ENCODE measurements at places on chromosomes 4 and X. TPM values are rescaled to one million over a fixed set of nuclear protein-coding genes. Genes with fewer than 3 reads are reported as not detected.
A peak's percentile ranks its signal among the peaks of the same experiment; 100 is the strongest.

- no peak for DNase-seq
These were observed 738 bp upstream of the TSPAN5 start for GRCh38 chr4:98659106-98659592.

DNA sequence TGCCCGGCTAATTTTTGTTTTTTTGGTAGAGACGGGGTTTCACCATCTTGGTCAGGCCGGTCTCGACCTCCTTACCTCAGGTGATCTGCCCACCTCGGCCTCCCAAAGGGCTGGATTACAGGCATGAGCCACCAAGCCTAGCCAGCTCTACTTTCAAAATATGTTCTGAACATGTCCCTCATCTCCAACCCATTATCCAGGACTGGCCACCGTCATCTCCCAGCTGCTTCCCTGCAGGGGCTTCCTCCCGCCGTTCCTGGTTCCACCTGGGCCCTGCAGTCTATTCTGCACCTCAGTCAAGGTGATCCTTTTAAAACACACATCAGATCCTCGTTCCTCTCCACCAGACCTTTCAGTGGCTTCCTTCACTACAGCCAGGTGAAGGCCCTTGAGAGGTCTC lies 80.9 kb upstream of the NKX1-1 start:
- DNase-seq, result no peak

DNA sequence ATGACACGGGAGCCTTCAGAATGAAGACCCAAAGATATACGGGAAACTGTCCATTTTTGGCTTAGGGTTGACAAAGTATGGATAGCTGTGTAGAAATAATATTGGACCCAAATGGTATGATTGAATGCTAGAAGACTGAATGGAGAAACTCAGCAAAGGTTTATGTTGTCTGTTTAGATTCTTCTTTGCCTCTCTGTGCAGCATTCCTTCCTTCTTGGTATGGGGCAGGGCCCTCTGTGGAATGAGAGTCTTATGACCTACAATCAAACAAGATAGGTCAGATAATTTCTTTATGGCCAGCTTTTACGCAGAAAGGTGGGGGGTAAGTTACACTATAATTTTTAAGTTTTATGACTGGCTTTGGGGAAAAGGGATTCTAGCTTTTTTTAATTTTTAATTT lies 124.3 kb downstream of the PCDH10 start:
- no peak for DNase-seq

DNA sequence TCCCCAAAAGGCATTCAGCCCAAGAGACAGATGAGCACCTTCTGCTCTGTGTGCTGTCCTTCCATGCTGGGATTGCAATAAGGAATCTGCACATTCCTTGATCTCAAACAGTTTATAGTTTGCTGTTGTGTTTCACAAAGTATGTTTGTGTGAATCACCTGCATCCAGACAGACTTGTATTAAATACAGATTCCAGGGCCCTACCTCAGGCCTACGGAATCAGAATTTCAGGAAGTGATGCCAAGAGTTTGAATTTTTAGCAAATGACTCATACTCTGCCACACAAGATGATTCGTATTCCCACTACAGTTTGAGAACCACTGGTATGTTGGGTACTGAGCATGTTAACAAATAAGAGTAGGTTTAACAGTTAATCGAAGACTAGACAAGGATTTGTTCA lies 7.0 kb downstream of the VAMP7 start:
- no peak for DNase-seq

DNA sequence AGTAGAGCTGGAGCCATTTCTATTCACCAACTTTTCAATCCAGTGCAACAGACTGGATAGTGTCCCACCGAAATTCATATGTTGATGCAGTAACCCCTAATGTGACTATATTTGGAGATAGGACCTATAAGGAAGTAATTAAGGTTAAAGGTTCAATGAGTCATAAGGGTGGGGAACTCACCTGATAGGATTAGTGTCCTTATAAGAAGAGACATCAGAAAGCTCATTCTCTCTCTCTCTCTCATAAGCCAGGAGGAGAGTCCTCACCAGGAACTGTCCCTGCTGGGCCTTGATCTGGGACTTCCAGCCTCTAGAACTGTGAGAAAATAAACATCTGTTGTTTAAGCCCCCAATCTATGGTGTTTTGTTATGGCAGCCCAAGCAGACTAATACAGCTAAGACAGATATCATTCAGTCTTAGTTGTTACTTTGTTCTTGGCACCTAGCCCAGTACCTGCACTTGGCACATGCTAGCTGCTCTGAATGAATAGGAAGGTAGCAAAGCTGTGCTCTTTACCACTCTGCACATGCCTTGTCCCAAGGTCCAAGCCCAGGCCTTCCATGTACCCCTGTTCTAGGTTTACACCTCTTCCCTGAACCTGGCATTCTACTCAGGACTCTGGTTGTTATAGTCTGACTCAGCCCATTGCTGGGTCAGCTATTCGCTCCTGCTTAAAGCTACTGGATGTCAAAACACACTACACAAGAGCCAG lies 19.2 kb upstream of the BRS3 start:
- no peak for DNase-seq

DNA sequence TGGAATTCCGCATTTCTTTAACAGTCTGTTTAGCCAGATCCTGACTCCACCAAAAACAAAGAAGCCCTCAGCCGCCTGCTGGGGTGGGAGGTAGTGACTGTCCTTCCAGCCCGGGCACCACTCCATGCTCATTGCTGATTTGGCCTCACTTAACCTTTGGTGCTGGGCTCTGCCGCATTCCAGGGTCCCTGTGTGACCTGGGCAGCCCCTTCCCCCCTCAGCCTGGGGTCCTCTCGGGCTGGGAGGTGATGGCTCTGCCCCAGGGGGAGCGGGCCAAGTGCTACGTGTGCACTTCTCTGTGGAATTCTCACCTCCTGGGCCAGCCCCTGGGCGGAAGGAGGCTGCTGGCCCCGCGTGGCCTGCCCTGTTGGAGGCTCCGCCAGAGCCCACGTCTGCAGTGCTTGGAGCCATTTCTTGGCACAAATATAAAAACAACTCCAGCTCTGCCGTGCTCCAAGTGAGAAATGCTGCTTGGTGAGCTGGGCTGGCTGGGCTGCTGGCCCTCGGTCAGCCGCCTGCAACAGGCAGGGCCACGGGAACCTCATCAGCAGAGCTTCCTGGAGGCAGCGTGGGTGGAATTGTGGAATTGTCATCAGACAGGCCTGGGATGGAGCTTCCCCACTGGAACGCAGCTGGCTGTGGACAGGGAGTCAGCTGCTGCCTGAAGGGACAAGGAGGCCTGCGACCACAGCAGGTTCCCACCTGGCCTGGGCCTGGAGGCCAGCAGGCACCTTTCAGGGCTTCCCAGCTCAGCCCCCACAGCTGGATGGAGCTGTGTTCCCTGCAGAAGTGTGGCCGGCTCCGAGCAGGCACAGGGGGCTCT lies 66.0 kb downstream of the TRMT44 start:
- DNase-seq, result peak; percentile 53

DNA sequence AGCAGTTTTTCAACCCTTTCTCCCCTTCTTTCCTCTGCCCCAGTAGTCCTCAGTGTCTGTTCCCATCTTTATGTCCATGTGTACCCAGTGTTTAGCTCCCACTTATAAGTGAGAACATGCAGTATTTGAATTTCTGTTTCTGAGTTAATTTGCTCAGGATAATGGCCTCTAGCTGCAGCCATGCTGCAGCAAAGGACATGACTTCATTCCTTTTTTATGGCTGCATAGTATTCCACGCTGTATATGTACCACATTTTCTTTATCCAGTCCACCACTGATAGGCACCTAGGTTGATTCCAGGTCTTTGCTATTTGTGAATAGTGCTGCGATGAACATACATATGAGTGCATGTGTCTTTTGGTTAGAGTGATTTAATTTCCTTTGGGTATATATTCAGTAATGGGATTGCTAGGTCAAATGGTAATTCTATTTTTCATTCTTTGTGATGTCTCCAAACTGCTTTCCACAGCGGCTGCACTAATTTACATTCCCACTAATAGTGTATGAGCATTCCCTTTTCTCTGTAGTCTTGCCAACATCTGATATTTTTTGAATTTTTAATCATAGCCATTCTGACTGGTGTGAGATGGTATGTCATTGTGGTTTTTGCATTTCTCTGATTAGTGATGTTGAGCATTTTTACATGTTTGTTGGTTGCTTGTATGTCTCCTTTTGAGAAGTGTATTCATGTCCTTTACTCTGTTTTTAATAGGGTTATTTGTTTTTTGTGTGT lies 54.6 kb upstream of the ANK2 start:
- no peak for DNase-seq

DNA sequence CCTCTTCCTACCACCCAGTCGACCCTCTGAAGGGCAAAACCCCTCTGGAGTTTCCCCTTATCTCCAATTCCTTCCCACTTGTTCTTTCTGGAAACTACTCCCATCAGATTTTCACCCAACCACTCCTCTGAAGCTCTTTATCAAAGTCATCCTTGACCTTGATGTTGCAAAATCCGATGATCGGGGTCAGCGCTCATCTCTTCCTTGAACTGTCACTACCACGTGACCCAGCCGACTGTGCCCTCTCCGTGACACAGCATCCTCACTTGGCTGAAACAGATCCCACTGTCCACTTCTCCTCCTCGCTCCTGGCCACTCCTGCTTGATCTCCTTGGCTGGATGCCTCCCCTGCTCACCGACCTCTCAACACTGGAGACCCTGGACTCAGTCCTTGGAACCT lies 1.1 kb downstream of the CFAP99 start:
- no peak for DNase-seq

DNA sequence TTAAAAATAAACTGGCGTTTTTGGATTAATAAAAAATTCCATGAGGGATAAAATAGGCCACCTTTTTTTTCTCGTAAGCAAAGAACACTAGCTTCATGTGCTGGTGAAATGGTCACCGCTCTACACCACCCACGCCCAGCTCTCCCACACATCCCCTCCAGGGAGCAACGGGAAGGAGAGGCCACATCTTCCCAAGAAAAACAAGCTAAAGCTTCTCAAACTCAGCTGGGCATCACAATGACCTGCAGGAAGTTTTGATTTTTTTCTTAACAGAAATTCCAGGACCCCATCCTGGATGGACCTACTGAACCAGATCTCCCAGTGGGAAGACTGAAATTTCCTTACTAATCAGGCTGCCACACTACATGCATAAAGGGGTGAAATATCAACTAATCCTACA lies 9.8 kb downstream of the TSPAN5 start:
- peak; percentile 29 for DNase-seq

- DNase-seq, result no peak
These were observed 8.0 kb upstream of the GUCY1A1 start for GRCh38 chr4:155658681-155659064.

DNA sequence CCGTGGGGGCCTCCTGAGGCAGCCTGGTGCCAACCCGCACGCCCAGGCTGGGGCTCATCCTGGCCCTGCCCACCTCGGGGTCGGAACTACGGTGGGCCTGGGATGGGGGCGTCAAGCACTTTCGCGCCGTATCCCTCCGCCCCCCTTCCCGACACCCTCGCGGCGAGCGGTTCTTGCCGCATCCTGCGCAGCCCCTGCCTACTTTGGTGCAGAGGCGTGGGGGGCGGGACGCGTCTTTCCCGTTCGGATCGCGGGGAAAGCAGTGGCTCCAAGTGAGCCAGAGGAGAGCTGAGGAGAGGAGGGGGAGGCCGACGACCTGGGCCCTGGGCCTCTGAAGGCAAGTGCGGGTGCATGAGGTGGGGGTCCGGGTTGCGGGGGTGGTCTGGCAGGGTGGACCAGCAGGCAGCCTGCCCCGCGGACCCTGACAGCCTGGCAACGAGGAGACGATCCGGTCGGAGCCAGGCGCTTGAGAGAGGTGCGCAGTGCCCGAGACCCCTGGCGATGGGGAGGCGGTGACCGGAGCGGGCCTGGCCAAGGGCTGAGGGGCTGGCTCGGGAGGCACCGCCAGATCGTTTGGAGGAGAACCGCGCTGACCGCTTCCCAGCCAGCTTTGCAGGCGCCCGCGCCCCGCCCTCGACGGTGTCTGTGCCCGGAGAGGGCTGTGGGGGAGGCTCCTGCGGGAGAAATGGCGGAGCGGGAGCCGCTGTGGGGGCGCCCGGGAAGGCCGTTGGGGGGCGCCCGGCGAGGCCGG lies at the start of gene GPRASP2:
GPRASP2 (plus strand) TSS at position 233 of the 751 bp plus-strand sequence. CDS start 2,422 bp downstream, outside the sequence.
- DNase-seq, result peak; percentile 33

- no peak for DNase-seq
These were observed 1217.0 kb downstream of the RAPGEF2 start for GRCh38 chr4:160319868-160320260.

GRCh38 chr4:16082426-16083240 lies 1.2 kb downstream of the PROM1 start:
- DNase-seq, result peak; percentile 16

- no peak for DNase-seq
These were observed 124.2 kb downstream of the NFKB1 start for GRCh38 chr4:102625232-102625930.

DNA sequence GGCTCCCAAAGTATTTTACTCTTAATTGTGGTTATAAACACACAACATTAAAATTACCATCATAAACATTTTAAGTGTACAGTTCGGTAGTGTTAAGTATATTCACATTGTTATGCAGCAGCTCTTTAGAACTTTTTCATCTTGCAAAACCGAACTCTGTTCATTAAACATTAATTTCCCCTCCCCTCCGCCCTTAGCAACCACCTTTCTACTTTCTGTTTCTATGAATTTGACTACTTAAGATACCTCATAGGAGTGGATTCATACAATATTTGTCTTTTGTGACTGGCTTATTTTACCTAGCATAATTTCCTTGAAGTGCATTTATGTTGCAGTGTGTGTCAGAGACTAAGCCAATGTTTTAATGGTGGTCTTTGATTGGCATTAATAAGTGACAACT lies 32.6 kb downstream of the IL13RA1 start:
- no peak for DNase-seq

- DNase-seq, result no peak
These were observed 54.1 kb downstream of the ARHGAP10 start for GRCh38 chr4:147786031-147786430.

DNA sequence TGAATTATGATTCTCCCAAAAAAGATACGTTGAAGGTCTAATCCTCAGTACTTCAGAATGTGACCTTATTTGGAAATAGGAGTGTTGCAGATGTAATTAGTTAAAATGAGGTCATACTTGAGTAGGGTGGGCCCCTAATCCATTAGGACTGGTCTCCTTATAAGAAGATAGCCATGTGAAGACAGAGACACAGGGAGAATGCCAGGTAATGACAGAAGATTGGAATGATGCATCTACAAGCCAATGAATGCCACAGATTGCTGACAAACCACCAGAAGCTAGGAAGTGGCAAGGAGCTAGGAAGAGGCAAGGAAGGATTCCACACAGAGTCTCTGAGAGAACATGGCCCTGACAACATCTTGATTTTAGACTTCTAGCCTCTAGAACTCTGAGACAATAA lies 7.4 kb upstream of the RPS6KA3 start:
- DNase-seq, result no peak

- DNase-seq, result no peak
These were observed 300.8 kb downstream of the ADGRL3 start for GRCh38 chr4:61500883-61501282.

GRCh38 chr4:165580351-165580905 lies 201.6 kb downstream of the CPE start:
- peak; percentile 10 for DNase-seq

- DNase-seq, result no peak
These were observed 9.5 kb upstream of the AMMECR1 start for GRCh38 chrX:110327336-110327735.

- no peak for DNase-seq
These were observed 1131.5 kb downstream of the PCDH18 start for GRCh38 chr4:136400829-136401228.

GRCh38 chrX:39309018-39309635 lies 507.9 kb downstream of the MID1IP1 start:
- DNase-seq, result no peak

ZFP92 gene
- total RNA-seq, result 0.34 TPM

UGT2A2 gene
- total RNA-seq, result not detected

SLC25A6 gene
- total RNA-seq, result 145 TPM

VEGFC gene
- 10.9 TPM for total RNA-seq

STAG2 gene
- 26.5 TPM for total RNA-seq

TBX22 gene
- not detected for total RNA-seq

C1QTNF7 gene
- total RNA-seq, result 1.6 TPM

ARL9 gene
- not detected for total RNA-seq

MAGEA2B gene
- total RNA-seq, result not detected

NHSL2 gene
- total RNA-seq, result 3.4 TPM
